ENCODE measurements at places on chromosomes 1 and 21.
A peak's percentile ranks its signal among the peaks of the same experiment; 100 is the strongest.

DNA sequence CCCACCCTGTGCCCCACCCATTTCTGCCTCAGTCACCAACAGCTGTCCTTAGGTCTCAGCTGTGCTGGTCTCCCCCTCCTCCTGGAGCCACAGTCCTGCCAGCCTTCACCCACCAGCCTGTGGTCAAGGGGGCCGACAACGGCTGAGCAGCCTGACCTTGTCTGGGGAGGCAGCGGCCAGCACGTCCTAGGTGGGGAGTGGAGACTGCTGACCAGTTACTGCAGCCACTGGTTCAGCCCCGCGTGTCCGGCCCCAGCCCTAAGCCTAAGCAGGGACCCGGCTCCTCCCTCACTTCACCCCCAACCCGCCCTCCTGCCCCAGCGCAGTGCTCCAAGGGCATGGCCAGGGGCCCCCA, 79.2 kb downstream of the MORN1 start:
- H3K4me3 ChIP-seq: no peak overlapping the region
- H3K36me3 ChIP-seq: peaks cover 13% of the 10 kb centered on the region
- H3K27me3 ChIP-seq: no peaks in the 10 kb centered on the region
- DNase-seq: no peak

- H3K27ac ChIP-seq: no peak overlapping the region
- no peaks in the 10 kb centered on the region for H3K4me1 ChIP-seq
- DNase-seq: no peak
- H3K4me3 ChIP-seq: no peak overlapping the region
- H3K36me3 ChIP-seq: no peaks in the 10 kb centered on the region
Measured at GRCh38 chr1:244545511-244545910, 84.4 kb downstream of the CATSPERE start.

DNA sequence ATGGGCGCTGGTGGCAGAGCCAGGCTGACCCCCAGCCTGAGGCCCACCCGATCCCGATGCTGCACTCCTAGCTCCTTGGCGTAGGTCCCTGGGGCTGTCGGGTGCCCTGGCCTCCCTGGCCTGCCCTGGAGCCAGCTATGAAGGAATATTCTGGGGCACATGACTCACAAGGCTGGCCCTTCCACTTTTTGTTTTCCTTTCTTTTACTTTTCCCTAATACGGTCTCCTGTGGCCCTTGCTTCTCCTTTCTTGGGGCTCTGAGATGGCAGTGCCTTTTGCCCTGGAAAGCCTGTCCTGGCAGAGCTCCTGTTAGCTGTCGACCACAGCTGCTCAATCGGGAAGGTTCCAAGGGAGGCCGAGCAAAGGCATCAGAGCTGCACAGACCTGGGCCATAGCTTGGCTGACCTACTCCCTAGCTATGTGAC, 22.1 kb downstream of the ARHGEF10L start:
- H3K4me3 ChIP-seq: no peak overlapping the region
- no peak for DNase-seq
- no peaks in the 10 kb centered on the region for H3K36me3 ChIP-seq
- H3K4me1 ChIP-seq: no peaks in the 10 kb centered on the region
- H3K27ac ChIP-seq: no peak overlapping the region

GRCh38 chr1:213982672-213983492, 4.9 kb upstream of the PROX1 start:
- peak overlapping the region; percentile 24 for H3K4me3 ChIP-seq
- H3K27me3 ChIP-seq: peaks cover 78% of the 10 kb centered on the region
- no peak for DNase-seq

DNA sequence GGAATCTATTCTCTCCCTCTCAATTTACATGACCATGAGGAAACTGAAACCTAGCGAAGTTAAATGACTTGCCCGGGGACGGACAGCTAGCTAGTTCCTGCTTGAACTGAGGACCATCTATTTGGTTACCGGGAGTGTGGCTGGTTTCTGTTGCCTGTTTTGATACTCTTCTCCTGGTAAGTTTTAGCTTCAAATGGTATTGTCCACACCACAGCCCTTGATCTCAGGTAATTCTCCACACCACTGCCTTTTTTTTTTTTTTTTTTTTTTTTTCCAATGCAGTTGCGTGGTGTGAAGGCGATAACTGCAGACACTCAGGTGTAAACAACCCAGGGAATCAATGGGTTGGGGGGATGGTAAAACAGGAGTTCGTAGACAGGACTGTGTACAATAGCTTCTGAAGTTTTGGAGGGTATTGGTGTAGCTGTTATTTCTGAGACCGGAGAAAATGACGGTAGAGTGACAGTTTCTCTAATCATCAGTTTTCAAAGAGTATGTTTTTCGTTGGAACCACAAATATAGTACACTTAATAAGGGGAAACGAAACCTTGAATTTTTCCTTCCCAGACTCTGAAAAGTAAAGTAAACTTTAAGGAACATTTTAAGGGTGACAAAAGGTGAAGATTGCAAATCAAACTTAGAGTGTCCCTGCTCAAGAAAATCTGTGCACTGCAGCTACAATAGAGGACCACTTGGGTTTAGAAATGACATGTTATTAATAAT, 125.3 kb upstream of the CACYBP start:
- no peaks in the 10 kb centered on the region for H3K27me3 ChIP-seq
- no peak overlapping the region for H3K27ac ChIP-seq
- H3K36me3 ChIP-seq: no peaks in the 10 kb centered on the region
- DNase-seq: peak; percentile 11

DNA sequence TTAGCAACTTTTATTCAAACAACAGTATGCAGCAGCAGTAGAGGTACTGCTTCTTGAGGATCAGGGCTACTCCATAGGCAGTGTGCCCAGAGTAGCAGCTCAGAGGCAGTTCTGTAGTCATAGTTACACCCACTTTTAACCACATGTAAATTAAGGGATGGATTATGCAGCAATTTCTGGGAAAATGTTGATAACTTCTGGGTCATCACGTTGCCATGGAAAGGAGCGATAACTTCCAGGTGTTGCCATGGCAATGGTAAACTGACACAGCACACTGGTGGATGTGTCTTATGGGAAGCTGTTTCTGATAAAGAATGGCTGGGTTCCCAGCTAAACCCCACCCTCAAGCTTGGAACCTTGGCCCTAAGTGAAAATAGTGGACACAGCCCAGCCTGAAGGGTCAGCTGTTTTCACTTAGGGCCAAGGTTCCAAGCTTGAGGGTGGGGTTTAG, 29.0 kb upstream of the PLA2G2A start:
- no peak for DNase-seq
- H3K27me3 ChIP-seq: peaks cover 22% of the 10 kb centered on the region
- H3K4me1 ChIP-seq: no peaks in the 10 kb centered on the region
- no peaks in the 10 kb centered on the region for H3K36me3 ChIP-seq
- no peak overlapping the region for H3K4me3 ChIP-seq

DNA sequence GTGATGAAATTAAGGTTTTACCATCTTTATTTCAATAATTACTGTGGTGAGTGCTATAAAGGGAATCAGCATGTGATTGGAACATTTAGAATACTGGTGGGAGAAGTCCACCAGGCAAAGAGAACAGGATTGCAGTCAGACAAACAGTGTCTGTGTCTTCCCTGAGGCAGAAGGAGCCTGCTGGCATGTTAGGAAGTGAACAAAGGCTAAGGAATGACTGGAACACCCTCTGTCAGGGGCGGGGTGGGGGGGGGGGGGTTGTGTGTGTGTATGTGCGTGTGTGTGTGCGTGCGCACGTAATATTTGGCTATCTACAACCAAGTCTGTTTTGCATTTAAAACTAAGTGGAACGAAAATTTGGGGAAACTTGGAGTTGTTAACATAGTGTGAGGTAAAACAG, 30.2 kb downstream of the SRRM1 start:
- H3K4me3 ChIP-seq: no peak overlapping the region
- no peak for DNase-seq
- H3K27me3 ChIP-seq: no peaks in the 10 kb centered on the region
- no peak overlapping the region for H3K27ac ChIP-seq
- H3K4me1 ChIP-seq: no peaks in the 10 kb centered on the region
- peaks cover 45% of the 10 kb centered on the region for H3K36me3 ChIP-seq

GRCh38 chr1:159771127-159771895, 9.5 kb upstream of the DUSP23 start:
- H3K27ac ChIP-seq: no peak overlapping the region
- no peaks in the 10 kb centered on the region for H3K4me1 ChIP-seq
- no peaks in the 10 kb centered on the region for H3K27me3 ChIP-seq
- no peak overlapping the region for H3K4me3 ChIP-seq
- DNase-seq: no peak

DNA sequence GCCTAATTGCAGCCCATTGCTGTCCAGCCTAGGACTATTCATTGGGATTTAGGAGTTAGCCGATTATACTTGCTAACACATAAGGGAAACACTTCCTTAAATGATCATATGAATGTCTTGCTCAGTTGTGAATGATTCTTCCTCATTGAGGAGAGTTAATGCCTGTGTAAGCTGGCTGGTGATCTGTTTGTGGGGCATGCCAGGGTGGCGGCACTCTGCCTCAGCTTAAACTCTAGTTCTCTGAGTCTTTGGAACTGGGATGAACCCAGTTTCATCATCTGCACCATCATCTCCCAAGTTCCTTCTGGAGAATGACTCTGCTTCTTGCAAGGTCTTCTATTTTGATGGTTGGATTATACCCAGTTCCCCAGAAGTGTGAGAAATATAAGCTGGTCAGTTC, 23.9 kb upstream of the SLAMF6 start:
- peaks cover 7% of the 10 kb centered on the region for H3K36me3 ChIP-seq
- H3K27ac ChIP-seq: no peak overlapping the region
- no peak for DNase-seq
- H3K4me1 ChIP-seq: peaks cover 25% of the 10 kb centered on the region
- H3K27me3 ChIP-seq: no peaks in the 10 kb centered on the region

- no peaks in the 10 kb centered on the region for H3K36me3 ChIP-seq
- H3K27ac ChIP-seq: no peak overlapping the region
- H3K4me3 ChIP-seq: no peak overlapping the region
- H3K4me1 ChIP-seq: peaks cover 3% of the 10 kb centered on the region
- DNase-seq: no peak
Measured at GRCh38 chr1:116664366-116664977, 3.1 kb downstream of the IGSF3 start.

GRCh38 chr1:39130325-39130724, 74.2 kb upstream of the MACF1 start:
- peaks cover 2% of the 10 kb centered on the region for H3K27me3 ChIP-seq
- peaks cover 5% of the 10 kb centered on the region for H3K4me1 ChIP-seq
- no peaks in the 10 kb centered on the region for H3K36me3 ChIP-seq

DNA sequence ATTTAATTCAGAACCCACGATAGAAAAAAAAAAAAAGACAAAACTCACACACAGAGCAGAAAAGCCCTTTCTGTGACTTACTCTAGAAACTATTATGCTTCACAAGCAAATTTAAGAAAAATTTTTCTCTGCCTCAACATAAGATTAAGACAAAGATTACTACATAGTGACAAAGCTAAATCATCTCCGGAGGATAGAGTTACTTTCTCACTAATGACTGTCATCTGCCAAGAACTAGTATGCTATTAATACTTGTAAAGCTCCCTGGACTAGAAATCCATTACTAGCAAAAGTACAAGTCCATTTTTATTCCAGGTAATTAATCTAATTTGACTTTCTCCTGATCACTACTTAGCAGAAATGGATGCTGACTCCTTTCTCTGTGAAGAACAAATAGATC, 25.9 kb downstream of the GREM2 start:
- H3K4me1 ChIP-seq: no peaks in the 10 kb centered on the region
- no peak overlapping the region for H3K4me3 ChIP-seq
- DNase-seq: no peak
- H3K27ac ChIP-seq: no peak overlapping the region

- no peaks in the 10 kb centered on the region for H3K36me3 ChIP-seq
- no peaks in the 10 kb centered on the region for H3K27me3 ChIP-seq
- no peak for DNase-seq
- H3K4me1 ChIP-seq: peaks cover 8% of the 10 kb centered on the region
- no peak overlapping the region for H3K27ac ChIP-seq
Measured at GRCh38 chr1:203596673-203597210, 29.9 kb upstream of the ATP2B4 start.

- H3K27ac ChIP-seq: peak overlapping the region; percentile 99
- H3K4me1 ChIP-seq: peaks cover 65% of the 10 kb centered on the region
- H3K4me3 ChIP-seq: peak overlapping the region; percentile 100
- H3K27me3 ChIP-seq: no peaks in the 10 kb centered on the region
- DNase-seq: no peak
- H3K36me3 ChIP-seq: peaks cover 28% of the 10 kb centered on the region
Measured at GRCh38 chr21:31659286-31659535, 282 bp upstream of the SOD1 start.

DNA sequence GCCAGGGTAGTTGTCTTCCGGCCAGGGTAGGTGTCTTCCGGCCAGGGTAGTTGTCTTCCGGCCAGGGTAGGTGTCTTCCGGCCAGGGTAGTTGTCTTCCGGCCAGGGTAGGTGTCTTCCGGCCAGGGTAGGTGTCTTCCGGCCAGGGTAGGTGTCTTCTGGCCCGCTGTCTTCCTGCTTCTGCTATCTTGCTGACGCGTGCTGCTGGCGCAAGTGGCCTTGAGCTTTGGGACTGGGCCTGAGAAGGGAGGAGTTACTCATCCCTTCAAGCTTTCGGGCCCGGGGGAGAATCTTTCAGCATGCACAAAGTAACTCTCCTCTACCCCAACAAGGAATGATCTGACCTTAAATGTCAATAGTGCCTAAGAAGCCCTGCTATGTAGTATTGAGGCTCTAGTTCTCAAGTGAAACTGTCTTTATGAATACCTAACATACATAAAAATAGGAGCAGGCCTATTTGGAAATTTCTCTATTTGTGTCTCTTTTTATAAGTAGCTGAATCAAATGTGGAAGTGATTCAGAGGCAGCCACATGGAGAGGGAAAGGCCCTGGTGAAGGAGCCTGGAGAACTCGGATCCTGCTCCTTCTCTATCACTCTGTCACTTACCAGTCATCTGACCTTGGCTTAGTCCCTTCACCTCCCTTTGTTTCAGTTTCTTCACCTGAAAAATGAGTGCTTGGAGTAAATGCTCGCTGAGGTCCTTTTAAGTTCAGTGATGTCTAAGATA, 65.6 kb downstream of the RGL1 start:
- H3K27me3 ChIP-seq: no peaks in the 10 kb centered on the region
- no peaks in the 10 kb centered on the region for H3K36me3 ChIP-seq
- no peak for DNase-seq
- H3K4me3 ChIP-seq: no peak overlapping the region
- no peak overlapping the region for H3K27ac ChIP-seq
- H3K4me1 ChIP-seq: peaks cover 19% of the 10 kb centered on the region

GRCh38 chr21:44416193-44416592, 39.1 kb upstream of the LRRC3 start:
- H3K36me3 ChIP-seq: no peaks in the 10 kb centered on the region
- peak; percentile 1 for DNase-seq
- H3K4me3 ChIP-seq: no peak overlapping the region
- H3K27ac ChIP-seq: no peak overlapping the region
- H3K27me3 ChIP-seq: no peaks in the 10 kb centered on the region

Measured in activated naive CD4-positive, alpha-beta T cell treated with anti-CD3 and anti-CD28 coated beads for 36 hours (primary cell).